H4 (cell line): ENCODE measurements at places on chromosomes 3 and 15.

DNA sequence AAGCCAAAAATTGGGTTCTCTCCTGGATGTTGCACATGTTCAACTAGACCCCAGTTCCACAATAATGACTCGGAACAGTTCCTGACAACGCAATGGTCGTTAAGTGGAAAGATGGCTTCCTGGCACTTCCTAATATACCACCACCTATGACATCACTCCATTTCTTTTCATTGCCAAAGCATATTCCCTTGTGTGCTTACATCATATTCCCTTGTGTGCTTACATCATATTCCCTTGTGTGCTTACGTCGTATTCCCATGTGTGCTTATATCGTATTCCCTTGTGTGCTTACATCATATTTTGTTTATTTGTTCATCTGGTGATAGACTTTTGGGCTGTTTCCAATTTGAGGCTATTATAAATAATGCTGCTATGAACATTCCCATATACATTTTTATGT lies 39.2 kb downstream of the TFRC start:
- no peak for DNase-seq

DNA sequence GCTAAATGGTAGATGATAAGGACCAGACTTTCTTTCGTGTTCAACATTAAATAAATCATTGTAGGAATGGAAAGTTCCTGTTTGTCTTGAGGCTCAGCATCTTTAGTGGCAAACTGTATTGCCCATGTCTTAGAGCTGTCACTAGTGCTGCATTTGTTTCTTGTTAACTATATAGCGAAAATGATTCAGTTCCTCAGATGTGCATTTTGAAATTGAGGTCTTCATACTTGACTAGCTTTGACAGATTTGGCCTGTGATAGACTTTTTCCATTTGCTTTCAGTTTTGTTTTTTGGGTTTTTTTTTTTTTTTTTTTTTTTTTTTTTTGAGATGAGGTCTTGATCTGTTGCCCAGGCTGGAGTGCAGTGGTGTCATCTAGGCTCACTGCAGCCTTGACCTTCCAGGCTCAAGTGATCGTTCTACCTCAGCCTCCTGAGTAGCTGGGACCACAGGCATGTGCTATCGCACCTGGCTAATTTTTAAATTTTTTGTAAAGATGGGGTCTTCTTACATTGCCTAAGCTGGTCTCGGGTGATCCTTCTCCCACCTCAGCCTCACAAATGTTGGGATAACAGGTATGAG lies 9.5 kb upstream of the RPLP1 start:
- no peak for DNase-seq

DNA sequence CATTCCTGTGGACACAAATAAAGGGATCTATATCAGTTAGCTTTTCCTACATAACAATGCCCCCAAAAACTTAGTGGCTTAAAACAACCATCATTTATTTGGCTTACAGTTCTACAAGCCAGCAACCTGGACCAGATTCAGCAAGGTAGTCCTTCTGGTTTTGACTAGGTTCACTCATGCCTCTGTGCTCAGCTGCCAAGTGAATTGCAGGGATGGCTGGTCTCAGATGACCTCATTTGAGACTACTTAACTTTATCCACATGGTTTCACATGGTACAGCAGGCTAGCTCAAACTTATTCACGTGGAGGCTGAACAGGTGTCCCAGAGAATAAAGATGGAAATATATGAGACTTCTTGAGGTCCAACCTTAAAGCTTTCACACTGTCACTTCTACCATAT lies 119.3 kb upstream of the BFSP2 start:
- no peak for DNase-seq

- no peak for DNase-seq
Observed at GRCh38 chr3:17941766-17942165, 199.3 kb upstream of the TBC1D5 start.

GRCh38 chr3:178966299-178967176 lies 105.1 kb downstream of the ZMAT3 start:
- DNase-seq = peak; percentile 54

DNA sequence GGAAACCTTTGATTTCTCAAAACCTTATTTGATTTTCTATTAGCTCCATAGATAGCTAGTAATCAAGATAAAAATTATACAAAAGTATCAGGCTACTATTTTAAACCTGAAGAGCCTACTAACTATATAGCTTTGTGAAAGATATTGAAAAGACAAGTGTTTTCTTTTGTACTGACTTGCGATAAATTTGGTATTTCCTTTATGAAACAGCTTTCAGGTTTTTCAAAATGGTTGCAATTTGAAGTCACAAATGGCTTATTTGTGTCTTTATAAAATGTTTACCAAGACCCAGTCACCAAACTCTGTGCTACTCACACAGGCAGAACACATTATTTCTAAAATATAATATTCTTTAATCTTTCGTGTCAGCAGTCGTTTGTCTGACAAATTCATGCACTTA lies 167.5 kb upstream of the ALCAM start:
- DNase-seq = no peak

GRCh38 chr15:77059786-77060361 lies 11.0 kb downstream of the TSPAN3 start:
- no peak for DNase-seq

DNA sequence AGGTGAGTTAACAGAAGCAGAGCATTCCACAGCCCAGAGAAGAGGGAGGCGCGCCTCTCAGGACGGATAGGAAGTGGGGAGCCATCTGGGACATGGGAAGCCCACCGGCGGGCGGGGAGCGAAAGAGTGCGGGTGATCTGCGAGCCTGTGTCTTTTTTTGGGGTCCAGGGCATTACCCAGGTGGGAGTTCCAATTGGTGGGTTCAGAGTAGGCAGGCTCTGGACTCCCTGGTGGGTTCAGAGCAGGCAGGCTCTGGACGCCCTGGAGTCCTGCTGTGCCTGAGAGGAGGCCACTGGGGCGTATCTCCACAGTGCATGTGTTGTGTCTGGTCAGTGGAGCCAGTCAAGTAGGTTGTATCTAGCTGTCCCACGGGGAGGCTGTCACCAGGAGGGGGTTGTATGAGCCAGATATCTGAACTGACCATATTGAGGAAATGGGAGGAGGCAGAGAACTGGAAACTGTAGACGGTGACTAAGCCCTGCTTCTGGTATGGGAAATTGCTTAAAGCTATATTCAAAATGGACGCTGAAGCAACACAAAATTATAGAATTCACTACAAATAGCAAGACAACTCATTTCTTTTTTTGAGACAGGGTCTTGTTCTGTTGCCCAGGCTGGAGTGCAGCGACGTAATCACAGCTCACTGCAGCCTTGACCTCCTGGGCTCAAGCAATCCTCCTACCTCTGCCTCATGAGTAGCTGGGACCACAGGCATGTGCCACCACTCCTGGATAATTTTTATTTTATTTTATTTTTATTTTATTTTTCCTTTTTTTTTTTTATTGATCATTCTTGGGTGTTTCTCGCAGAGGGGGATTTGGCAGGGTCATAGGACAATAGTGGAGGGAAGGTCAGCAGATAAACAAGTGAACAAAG lies 34.5 kb upstream of the CHST2 start:
- DNase-seq = peak; percentile 54

DNA sequence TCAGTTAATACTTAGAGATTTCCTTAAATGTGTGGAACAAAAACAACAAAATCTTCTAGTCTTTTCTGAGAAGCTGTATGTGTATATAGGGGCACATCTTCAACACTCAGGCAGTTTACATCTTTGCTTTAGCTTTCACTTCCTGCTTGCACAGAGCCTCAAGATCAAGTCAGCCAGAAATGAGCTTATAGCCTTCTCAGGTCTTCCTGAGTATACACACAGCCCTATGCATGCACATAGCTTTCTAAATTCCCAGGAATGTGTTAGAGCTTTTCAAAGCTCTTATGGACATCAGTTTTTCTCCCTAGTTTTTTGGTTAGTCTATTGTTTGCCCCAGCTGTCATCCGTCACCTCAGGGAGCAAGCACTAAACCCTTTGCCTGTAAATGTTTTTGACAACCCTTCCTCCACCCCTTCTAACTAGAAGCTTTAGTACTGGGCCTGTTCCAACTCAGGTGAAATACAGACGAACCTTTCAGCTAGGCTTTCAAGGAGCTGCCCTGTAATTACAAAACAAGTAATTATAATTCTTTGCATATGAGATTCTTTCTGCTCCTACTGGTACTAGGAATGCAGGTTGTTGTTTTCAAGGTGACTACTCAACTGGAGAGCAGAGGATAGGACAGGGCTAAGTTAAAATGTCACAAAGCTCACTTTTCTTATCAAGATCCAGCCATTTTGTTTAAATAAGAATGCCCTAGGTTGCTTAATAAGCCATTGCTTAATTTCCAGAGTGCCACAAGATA lies 22.6 kb upstream of the MTMR10 start:
- DNase-seq = no peak

GRCh38 chr3:84141571-84141970 lies 817.2 kb upstream of the CADM2 start:
- DNase-seq = no peak

DNA sequence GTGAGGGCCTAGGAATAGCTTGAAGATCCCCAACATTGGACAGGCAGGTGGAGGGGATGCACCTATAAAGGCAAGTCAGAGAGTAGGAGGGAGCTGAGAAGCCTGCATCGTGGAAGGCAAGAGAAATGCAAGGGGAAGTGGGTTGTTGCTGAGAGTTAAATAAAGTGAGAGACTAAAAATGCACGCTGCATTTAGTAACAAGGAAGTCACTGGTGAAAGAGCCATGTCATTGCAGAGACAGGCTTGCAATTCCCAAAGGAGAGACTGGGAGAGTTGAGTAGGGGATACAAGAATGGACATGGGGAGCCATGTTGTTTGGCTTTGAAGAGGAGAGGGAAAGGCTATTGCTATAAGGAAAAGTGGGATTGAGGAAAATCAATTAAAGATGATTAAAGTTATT lies 77.0 kb upstream of the HEG1 start:
- no peak for DNase-seq

- DNase-seq = no peak
Observed at GRCh38 chr3:69294014-69294766, 91.7 kb downstream of the FRMD4B start.

DNA sequence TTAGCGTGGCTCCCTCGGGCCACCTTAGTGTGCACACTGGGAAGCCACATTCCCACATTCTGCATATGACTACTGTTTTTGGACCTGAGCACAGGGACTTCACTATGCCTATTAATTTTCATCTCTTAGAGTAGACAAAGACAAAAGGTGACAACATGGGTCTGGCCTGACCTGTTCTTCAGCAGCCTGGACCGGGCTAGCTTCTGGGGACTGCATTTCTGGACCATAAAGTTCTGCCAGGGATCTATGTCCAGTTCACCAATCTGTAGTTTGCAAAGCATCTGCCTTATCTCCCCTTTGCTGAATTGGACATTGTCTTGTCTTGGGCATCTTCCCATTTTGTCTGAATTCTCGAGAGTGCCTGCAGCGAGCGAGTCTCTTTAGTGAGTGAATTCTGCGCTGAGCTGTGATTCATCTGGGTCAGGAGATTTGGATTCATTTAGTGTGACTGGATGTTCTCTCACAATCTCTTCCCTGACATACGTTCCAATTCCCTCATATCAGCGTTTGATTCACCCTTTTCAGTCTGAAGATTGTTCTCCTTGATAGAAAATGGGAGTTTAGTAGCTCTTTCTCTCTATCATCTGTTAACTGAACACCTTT lies 112.2 kb upstream of the PLXNA1 start:
- no peak for DNase-seq
